ENCODE measurements at places on chromosomes 16 and 17. TPM values are rescaled to one million over a fixed set of nuclear protein-coding genes. Genes with fewer than 3 reads are reported as not detected.
A peak's percentile ranks its signal among the peaks of the same experiment; 100 is the strongest.

DNA sequence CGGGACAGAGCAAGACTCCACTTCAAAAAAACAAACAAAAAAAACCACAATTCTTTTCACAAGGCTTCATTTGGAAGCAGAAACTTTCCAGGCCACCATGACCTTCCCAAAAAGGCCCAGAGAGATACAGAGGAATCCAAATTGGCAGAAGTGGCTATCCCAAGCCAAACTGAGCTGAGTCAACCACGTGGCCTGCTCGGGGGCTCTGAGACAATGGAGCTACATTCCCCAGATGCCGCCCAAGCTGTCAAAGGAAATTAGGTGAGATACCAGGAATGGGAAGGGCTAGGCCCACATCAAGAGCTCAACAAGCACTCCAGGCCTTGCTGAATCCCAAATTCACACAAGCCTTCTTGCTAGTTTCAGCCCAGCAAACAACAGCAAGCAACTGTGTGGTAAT, 5.7 kb upstream of the EXOSC6 start:
- no peak for DNase-seq

DNA sequence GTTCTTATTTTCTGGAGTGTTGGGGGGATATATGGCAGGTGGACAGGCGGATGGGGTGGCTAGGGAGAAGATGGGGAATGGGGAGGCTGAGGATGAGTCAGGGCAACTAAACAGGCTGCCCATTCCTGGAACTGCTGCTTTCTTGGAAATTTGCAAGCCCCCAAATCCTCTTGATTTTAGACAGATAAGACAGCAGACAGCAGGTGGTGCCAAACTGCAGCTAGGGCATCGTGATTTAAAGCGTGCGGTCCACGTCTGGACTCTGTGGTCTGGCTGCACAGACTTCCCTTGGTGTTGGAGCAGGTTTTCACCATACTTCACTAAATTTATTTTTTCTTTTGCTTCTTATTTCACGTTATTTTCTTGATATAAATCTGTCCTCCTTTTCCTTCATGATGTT, 10.9 kb upstream of the KRT24 start:
- DNase-seq, result no peak

- DNase-seq, result no peak
Measured at GRCh38 chr17:69907132-69907847, 167.7 kb upstream of the KCNJ16 start.

DNA sequence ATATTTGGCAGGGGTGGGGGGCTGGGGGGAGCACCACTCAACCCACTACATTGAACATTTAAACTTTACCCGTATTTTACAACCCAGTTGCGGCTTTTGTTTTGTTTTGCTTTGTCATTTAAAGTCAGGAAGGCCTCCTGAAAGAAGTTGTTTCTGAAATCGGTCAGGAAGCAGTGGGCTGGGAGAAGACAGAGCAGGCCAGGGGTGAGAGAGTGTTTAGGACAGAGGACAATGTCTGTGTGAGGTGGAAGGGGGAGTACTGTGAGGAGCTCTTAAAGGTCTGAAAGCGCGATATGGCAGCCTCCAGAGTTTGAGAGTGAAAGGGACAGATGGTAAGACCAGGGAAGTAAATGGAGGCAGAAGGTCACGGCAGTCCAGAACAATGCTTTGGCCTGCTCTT, 6.1 kb upstream of the WFIKKN2 start:
- peak; percentile 68 for DNase-seq

- DNase-seq, result no peak
Measured at GRCh38 chr16:67006930-67007658, 18.7 kb downstream of the CES4A start.

- DNase-seq, result no peak
Measured at GRCh38 chr17:81386141-81386645, 9.1 kb upstream of the BAHCC1 start.

GRCh38 chr17:37117373-37118142, 168.8 kb downstream of the AATF start:
- DNase-seq, result peak; percentile 15

DNA sequence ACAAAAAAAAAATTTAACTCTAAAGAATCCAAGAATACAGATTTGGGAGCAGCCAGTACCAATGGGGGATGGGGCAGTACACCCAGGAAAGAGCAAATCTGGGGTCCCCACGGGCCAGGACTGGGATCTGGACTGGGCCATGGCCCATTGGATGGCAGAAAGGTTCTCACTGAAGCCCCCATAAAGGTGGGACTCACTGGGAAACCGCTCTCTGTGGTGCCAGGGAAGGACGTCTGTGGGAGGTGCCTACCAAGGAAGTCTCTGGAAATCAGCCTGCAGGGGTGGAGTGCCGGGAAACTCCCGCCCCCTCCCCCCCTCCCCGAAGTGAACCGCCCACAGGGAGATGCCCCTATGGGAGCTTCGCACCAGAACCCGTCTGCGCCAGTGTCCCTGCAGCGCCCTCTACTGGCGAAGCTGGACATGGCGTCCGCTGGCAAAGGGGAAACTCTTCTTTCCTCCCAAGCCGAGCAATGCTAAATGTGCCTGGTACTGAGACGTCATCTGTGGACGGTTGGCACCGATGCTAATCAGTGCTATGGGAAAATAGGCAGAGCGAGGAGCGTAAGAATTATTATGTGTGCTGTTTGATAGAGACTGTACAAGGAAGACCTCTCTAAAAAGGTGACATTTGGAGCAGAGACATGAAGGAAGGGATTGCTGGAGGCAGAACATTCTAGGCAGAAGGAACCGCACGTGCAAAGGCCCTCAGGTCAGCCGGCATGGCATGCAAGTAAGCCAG, 671.1 kb downstream of the WWOX start:
- peak; percentile 86 for DNase-seq

GRCh38 chr17:31469959-31470358, 78.5 kb downstream of the RAB11FIP4 start:
- DNase-seq, result peak; percentile 63

- DNase-seq, result no peak
Measured at GRCh38 chr16:12094537-12095265, 118.2 kb downstream of the SNX29 start.

DNA sequence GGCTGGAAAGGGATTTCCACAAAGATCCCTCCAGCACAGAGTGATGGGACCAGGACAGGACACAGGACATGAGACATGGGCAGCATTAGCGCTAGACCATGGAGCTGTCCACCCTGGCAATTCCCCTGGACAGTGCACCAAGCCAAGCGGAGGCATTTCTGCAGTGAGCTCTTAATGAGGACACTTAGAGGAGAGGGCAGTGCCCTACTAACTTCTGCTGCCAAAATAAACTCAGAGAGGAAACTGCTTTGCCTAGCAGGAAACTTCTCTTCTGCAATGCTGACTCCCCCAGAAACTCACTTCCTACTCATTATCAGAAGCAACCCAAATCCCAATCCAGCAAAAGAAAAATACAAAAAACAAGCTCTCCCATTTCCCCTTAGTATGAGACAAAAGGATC, 119.2 kb downstream of the HS3ST2 start:
- DNase-seq, result no peak

DNA sequence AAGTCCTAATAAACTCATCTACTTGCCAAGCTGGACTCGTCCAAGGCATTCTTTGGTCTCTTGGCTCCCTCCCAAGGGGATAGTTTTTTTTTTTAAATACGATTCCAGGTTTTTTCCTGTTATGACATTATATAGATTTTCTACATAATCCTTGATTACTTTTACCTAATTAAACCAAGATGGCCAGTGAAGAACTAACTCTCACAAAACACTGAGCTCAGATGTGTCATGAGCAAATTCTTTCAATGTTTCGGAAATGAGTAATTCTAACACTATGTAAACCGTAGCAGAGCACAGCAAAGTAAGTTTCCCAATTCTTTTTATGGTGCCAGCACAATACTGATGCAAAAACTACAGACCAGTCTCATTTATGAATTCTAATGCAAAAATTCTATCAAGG, 1.8 kb downstream of the ZNF23 start:
- DNase-seq, result no peak

The EME1 gene
- total RNA-seq, result 21.7 TPM

The ERBB2 gene
- total RNA-seq, result 207 TPM

The SGSM2 gene
- total RNA-seq, result 35.8 TPM

The PRSS8 gene
- total RNA-seq, result 65.4 TPM

The ZNF750 gene
- total RNA-seq, result not detected

The SERPINF2 gene
- total RNA-seq, result 0.52 TPM
